ENCODE measurements at places on chromosomes 3 and 15.

DNA sequence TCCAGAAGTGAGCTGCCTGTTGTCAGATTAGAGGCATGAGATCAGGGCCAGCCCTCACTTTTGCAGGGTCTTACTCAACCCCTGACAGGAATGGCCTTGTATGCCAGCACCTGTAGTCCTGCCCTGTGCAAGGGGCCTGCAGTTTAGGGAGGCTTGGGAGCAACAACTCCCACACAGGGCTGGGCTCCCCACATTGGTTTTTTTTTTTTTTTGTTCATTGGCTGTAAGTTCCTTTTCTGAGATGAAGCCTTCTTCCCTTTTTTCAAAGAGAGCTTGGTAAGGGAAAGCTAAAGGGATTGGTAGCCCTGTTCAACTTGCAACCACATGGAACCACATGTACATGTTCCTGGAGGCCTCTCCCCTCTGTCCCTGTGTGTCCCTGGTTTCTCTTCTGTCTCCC is 46.4 kb downstream of the TNFAIP8L3 start:
- no peak for DNase-seq

DNA sequence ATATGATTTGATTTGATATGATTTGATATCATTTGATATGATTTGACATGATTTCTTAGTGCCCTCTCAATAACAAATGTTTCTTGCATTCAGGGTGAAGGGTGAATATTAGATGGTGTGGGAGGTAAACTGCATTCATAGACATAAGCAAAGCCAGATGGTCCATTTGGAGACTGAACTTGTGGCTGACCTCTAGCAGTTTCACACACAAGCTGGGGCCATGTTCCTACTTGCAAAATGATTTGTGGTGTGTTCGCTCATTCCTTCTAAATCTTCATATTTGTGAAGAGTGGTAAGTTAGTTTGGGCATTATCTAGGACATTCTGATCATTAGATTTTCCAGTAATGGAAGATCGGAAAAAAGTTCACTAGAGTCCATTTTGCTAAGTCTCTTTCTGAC is 40.5 kb upstream of the CCR4 start:
- DNase-seq = no peak

- no peak for DNase-seq
Measured at GRCh38 chr15:83489690-83490089, 42.5 kb downstream of the SH3GL3 start.

- no peak for DNase-seq
Measured at GRCh38 chr3:16148783-16149182, 25.7 kb upstream of the GALNT15 start.

- no peak for DNase-seq
Measured at GRCh38 chr3:42980909-42981308, 1.8 kb downstream of the GASK1A start.

GRCh38 chr3:186176373-186176990 is 67.6 kb upstream of the ETV5 start:
- DNase-seq = no peak

GRCh38 chr3:53195066-53195450 is 34.0 kb downstream of the PRKCD start:
- DNase-seq = no peak

DNA sequence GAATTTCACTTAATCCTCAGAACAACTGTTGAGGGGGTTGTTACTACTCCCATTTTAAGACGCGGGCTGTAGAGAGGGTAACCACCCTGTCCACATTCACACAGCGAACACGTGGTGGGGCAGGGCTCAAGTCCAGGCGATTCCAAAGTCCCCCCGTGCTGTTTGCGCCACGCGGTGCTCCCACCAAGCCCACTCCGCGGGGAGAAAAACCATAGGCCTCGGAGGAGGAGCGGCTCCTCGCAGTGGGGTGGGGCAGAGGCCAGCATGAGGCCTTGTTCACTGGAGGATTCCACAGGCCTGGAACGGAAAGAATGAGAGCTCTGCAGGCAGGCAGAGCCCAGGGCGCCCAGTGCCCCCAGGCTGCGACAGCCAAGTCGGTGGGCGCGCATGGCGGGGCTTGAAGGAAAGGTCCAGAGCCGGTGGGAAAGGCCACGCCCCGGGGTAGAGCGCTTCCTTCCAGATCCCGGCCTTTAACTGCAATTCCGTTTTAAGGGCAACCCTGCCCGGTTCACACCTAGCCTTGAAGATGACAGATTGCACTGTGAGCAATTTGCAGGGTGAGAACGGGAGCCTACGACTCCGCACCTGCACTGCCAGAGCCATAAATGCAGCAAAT is 161.8 kb upstream of the TBL1XR1 start:
- DNase-seq = peak; percentile 9

GRCh38 chr15:98891301-98891700 is 116.3 kb downstream of the PGPEP1L start:
- no peak for DNase-seq

GRCh38 chr3:53224026-53224425 is 31.8 kb downstream of the TKT start:
- no peak for DNase-seq

DNA sequence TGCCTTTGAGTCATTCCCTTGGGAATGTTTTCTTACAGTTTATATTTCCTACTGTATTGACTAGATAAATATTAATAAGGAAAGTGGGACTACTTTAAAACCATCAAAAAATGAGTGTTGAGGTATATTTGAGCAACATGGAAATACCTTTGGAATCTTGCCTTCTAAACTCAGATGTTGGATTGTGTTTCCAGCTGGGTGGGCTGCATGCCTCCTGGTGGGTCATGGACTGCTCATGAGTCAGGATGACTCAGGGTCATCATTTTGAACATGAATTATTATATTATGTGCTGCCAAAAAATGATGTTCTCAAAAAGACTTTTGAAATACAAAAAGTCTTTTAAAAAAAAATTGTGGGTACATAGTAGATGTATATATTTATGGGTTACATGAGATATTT is 41.1 kb upstream of the APH1B start:
- DNase-seq = no peak

DNA sequence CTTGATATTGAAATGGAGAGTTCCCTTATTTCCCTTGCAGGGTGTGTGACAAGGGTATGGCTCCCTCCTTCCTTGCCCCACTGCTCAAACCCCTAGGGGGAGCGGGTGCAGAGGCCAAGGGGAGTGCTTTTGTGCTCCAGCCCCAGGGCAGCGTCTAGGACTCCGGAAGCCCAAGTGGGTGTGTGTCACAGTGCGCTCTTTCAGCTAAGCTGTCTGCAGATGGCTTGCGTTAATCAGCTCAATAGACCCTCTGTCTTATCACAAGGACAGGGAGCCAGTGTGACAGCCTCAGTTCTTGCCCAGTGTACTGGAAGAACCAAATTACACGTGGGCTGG is 523.6 kb upstream of the LMCD1 start:
- DNase-seq = no peak

DNA sequence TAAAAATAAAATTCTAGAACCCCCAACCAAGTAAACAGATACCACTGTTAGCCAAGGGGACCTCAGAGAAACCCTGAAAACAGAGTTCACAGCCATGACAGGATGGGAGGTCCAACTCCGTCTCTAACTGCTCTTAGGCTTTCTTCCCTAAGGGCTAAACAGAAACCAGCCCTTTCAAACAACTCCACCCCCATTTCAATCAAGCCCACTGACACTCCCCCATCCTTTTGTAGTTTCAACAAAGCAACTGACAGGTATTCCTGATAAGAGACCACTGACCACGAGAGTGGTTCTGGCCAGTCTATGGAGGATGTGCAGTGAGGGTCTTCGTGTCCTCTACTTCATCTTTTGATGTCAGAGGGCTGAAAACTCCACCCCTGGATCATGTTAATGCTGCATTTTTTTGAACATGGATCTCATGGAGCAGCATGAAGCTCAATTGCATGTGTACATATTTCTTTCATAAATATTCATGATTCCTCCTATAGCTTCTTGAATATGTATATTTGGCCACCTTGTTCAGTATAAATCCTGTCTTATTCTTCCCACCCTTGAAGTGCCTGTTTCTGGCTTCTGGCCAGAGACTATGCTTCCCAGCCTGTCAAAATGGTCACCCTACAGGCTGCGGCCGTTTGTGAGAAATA is 222.6 kb downstream of the OSBPL10 start:
- no peak for DNase-seq

DNA sequence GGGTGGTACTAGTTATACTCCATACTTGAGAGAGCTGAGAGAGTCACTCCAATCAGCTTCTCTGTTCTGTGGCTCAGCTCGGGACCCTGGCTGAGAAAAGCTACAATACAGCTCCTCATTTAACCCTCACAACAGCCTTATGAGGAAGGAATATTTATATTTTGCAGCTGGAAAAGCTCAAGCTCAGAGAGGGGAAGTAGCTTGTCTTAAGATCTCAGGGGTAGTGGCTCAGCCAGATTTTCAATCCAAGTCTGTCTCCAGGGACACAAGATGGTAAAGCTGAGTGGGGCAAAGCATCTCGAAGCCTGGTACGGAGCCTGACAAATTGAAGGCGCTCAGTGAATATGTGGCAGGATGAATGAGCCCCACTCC is 14.8 kb downstream of the SCAMP2 start:
- no peak for DNase-seq

DNA sequence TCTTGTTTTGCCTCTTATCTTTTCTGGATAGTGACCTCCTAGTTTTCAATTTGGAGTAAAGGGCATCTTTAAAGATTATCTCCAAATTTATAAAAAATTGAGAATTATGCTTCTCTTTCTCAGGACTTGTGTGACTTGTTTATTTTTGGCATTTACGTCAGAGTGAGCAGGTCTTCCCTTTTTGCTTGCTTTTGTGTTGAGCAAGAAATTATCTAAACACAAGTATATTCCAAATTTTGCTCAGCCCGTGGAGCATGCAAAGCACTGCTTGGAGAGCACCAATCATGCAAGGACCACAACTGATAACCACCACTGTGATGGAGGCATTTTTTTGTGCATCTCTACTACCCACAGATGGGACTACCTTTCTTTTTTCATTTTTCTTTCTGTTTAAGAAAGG is 7.1 kb downstream of the SLC25A26 start:
- DNase-seq = no peak

GRCh38 chr15:100833417-100834389 is 45.9 kb upstream of the ALDH1A3 start:
- no peak for DNase-seq

- no peak for DNase-seq
Measured at GRCh38 chr3:101637451-101637850, 39.5 kb downstream of the ZBTB11 start.

DNA sequence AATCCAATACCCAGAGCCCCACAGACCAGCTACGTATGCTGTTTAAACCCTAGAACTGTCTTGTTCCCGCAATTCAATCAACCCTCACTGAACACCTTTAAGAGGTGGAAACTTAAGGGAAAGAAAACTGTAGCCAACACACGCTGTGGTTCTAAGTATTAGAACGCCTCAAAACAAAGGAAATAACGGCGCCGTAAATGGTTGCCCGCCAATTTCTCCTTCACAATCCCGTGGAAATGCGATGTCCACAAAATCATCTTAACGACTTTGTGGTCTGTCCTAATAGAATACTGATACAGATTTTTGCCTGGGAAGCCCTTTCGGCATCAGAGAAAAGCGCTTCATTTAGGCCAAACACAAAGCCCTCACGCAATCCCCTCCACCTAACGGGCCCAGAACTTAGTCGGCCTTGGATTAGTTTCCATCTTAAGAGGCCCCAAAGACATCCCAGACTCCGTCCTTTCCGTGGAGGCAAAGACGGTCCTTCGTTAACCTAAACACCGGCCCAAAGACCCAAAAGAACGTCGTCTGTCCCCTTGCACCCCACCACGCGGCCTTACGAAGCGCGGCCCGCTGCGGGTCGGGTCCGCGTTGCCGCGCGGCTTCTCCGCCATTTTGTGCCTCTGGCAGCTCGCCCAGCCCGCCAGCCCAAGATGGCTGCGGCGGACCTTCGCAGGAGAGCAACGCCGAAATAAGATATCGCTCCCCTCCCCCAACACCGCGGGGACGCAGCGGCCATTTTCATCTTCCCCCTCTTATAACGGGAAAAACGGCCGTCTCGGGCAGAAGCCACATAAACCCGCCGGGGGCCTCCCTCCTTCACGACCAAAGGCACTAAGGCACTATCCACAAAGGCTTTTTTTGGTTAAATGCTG is 763 bp downstream of the TRA2B start:
- peak; percentile 72 for DNase-seq

DNA sequence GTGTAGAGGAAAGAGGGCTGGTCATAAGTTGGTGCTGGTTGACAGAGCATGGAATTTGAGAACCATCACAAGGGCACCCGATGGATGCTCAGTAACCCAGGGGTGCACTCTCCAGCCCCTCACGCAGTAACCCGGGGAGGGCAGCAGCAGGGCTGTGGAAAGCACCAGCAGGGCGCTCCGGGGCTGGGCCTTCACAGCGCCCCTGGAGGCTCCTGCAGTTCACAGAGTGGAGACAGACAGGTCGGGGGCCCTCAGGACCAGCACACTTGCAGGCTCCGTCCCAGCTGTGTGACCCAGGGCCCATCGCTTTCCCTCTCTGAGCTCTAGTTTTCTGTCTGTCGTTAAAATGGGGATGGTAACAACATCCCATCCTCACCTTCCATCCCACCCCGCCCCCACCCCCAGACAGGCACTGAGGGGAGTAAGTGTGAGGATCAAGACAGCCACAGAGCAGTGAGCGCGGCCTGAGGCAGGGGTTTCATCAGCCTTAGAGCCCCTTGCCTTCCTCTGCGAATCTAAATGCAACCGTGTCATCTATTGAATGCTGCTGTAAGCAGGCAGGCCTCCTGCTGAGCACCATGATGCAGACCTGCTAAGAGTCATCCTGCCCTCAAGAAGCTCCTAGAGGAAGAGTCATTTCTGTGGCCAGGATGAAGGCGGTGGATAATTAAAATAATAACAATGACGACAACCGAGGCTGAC is 90.2 kb upstream of the LINGO1 start:
- no peak for DNase-seq

GRCh38 chr15:35256551-35256950 is 171.5 kb upstream of the NANOGP8 start:
- DNase-seq = no peak

DNA sequence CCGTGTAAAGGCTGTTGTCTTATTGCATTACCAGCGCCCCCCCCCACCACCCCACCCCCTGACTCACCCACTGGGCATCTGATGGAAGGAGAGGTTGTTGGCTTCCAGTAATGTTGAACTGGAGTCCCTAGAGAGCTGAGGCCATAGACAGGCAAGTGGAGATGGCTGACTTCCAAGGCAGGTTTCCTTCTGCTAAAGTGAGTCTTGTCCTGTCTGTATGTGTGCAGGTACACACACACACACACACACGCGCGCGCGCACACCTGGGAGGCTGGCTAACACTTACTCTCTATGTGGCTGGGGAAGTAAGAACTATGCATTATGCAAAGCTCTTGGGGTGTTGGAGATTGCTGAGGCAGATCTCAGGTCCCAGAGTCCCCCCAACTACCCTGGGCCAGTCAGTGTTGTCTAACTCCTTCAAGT is 1.6 kb upstream of the KY start:
- DNase-seq = no peak

All from stimulated activated CD8-positive, alpha-beta memory T cell treated with anti-CD3 and anti-CD28 coated beads, Interleukin-4, amount 100 ng/mL, for 1 hour (primary cell).